Fibroblast of skin of abdomen (primary cell): ENCODE measurements at places on chromosomes 11 and 22.

GRCh38 chr11:131449036-131450019 lies 78.9 kb downstream of the NTM start:
- no peak for DNase-seq

- no peak for DNase-seq
Measured at GRCh38 chr22:47205554-47205953, 443.1 kb downstream of the TBC1D22A start.

DNA sequence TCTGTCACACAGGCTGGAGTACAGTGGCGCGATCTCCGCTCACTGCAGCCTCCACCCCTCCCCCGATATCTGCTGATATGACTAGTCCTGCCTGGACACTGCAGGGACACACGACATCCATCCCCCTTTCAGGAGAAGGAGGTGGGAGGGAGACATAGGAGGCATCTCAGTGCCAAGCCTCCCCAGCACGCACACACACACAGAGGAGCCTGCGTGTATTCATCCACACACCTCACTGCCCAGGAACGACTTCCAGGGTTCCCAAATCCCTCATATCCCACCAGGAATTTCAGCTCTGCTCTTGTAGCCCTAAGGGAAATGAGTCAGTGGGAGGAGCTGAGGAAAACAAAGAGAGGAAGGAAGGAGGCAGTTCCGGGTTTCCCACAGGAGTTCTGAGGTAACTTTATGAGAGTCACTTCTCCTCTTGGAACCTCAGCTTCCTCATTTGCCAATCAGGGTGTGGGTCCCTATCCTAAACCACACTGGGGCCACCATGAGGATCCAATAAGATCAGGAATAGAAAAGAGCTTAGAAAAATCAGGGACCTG lies 37.2 kb upstream of the ACER3 start:
- DNase-seq, result peak; percentile 80

DNA sequence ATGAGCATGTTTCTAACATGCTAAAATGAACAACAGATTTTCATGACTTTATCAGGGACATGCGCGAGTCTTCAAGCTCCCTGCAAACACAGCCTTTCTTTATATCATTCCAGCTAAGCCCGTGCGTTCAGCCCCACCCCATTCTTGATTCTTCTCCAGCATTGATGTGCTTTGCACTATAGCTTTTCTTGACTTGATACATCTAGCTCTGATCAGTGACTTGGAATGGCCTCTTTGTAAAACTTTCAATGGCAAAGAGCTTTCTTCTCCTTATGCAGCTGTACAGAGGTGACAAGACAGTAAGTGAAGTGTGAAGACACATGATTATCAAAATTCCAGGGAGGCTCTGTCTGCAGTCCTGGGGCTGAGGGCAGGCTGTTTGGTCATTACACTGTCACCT lies 561.0 kb downstream of the OPCML start:
- DNase-seq, result no peak

GRCh38 chr11:83256602-83257340 lies 29.4 kb downstream of the CCDC90B start:
- no peak for DNase-seq

- DNase-seq, result no peak
Measured at GRCh38 chr11:116901964-116902688, 64.7 kb upstream of the APOA1 start.

GRCh38 chr11:86171627-86172026 lies 72.9 kb upstream of the EED start:
- no peak for DNase-seq

GRCh38 chr11:8838248-8838647 lies 72.7 kb upstream of the AKIP1 start:
- DNase-seq, result peak; percentile 88

DNA sequence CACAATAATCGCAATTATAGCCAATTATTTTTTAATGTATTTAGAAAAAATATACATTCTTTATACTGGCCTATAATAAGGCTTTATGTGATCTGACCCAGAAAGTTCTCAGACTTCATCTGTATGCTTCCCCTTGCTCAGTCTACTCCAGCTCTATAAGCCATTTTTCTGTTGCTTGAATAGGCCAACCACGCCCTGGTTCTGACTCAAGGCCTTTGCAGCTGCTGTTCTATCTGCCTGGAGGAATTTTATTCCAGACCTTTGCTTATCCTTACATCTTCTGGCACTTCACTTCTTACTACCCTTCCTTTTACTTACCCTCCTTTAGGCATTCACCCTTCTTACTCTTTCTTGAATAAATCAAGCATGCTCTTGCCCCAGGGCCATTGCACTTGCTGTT lies 54.9 kb upstream of the PDE3B start:
- no peak for DNase-seq

DNA sequence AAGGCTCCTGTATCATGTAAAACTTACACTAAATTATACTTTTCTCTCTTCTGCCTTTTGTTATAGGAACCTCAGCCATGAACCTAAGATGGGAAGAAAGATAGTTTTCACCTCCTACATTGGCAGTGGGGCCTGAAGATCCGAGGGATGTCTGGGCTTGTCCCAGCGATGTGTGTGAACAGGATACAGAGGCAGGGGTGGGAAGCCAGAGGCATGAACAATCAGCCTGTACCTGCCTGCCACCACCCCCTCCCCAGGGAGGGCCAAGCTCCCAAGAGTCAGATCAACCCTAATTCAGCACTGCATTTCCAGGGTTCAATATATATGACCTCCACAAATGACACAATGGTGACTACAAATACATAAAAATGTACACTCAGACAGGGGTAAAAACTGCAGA lies 9.4 kb downstream of the KIAA0930 start:
- DNase-seq, result no peak
